Frontal cortex (tissue), 4 donors: ENCODE measurements at places on chromosomes 13 and 19. TPM values are rescaled to one million over a fixed set of nuclear protein-coding genes. Genes with fewer than 3 reads are reported as not detected.

GRCh38 chr19:38389957-38390924 is 1.7 kb downstream of the SPRED3 start:
- DNase-seq: no peak

DNA sequence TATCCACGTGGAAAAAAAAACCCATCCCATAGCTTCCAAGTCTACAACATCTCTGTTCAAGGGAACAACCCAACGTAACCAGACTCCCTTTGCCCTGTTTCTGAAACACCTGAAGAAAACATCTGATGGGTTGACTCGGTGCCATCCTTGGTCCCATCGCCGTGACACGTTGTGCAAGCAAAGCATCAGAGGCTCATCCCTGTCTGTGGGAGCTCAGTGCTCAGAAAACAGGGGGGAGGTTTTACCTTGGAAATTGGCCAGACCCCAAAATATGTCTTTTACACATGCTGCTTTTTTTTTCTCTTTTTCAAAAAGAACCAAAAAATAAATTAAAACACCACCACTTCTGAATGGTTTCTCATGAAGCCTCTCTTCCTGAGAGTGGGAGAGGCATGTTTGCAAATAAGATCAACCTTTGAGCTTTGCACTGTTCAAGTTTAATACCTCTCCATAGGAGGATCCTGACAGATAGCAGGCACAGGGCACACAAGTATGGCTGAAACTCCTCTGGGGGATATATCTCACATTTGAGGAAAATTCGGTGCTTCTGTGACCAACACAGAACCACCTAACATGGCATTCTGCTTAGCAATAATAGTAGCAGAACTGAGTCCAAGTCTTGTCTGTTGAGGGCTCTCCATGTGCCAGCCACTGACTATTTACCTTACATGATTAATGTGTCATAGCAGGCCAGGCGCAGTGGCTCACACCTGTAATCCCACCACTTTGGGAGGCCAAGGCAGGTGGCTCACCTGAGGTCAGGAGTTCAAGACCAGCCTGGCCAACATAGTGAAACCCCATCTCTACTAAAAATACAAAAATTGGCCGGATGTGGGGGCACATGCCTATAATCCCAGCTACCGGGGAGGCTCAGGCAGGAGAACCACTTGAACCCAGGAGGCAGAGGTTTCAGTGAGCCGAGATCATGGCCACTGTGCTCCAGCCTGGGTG is 7.0 kb upstream of the PVR start:
- no peak for DNase-seq

DNA sequence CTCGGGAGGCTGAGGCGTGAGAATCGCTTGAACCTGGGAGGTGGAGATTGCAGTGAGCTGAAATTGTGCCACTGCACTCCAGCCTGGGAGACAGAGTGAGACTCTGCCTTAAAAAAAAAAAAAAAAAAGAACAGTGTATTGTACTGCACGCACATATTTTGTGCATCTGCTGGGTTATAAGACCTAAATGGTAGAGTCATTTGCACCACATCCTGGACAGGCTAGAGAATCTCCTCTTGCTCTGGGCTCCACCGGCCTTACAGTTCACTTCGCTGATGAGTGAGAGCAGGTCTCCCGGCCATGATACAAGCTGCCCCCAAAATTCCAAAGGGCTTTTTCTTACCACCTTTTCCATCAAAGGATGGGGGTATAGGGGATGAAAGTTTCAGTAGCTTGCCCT is 7.2 kb upstream of the SAE1 start:
- DNase-seq: no peak

GRCh38 chr13:87661471-87661870 is 9.7 kb upstream of the SLITRK5 start:
- no peak for DNase-seq

DNA sequence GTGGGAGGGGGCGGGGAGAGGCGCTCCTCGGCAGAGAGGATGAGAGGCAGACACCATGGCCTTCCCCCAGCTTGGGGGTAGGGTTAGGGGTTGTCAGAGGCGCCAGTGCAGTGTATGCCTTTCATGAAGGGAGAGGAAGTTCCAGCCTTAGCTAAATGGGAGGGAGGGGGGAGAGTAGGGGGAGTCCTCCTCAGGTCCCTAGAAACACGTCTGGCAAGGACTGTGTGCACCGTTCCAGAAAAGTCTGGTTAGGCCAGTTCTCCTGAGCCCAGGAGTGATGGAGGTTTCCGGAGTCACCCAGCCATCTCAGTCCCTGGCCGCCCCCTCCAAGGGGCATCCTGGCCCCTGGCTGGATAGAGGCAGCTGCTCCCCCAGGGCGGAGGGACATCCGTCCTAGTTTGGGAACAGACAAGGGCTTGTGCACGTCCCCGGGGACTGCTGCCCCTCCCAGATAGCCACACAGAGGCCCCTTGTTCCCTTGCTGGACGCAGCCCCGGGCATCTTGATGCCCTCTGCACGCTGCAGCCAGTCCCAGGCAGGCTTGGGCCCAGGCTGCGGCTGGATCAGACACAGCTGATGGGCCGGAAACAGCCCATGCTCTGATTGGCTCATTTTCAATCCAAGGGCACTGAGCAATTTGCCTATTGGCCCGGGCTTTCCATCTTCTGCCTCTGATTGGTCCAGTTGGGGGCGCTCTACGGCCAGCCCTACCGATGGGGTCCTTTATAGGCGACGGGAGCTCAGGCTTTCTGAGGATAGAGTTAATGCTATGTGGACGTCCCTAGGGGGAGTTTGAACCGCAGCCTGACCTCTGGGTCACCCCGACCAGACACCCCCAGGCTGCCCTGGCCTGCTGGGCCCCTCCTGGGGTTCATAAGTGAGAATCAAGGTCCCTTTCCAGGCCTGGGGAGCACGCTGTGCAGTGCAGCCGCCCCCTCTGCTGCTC is 3.8 kb downstream of the S1PR2 start:
- peak; percentile 93 for DNase-seq

- DNase-seq: no peak
These were observed 24.3 kb downstream of the FGF21 start for GRCh38 chr19:48779636-48780035.

GRCh38 chr13:25227690-25228089 is 55.6 kb upstream of the AMER2 start:
- DNase-seq: no peak

The ARRDC5 gene
- not detected for total RNA-seq

The ZNF415 gene
- total RNA-seq: 23.6 TPM

The TUBA3C gene
- not detected for total RNA-seq

The ZNF790 gene
- 26.1 TPM for total RNA-seq

DNA sequence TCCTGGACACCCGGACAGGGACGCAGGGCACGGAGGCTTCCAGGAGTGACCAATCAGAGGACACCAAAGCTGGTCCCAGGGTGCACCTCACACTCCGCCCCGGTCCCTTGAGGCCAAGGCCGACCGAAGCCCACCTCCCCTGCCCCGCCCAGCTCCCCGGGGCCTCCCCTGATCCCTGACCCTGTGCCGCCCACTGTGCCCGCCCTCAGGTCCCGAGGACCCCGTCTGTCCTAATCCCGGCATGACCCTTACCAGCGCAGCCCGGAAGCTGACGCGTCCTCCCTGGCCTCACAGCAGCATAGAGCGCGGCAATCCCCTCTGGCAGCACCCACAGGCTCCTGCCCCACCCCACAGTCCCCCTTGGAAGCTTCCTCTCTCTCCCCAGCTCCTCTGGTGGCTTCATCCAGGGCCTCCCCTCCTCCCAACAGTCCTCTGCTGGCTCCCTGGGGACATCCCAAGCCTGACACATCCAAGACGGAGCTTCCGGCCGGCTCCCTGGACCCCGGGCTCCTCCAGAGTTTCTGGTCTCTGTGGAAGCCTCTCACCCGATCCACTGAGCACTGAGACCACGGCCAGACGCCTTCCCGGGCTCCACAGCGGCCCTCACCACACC is 7.4 kb upstream of the CDC34 start:
- DNase-seq: no peak

DNA sequence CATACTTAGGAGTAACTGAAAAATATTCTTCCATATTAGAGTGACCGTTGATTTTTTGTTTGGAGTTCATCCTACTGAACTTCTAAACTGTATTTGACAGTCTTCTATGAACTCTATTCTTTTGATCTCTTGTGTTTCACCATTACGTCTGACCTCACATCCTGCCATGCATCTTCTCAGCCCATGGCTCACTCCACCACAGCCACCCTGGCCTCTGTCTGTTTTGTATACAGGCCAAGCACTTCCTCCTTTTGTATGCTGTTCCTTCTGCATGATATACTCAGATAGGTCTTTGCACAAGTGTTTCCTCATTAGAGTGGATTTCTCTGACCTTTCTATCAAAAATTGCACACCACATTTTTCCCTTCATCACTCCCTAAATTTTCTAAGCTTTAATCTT is 119.9 kb downstream of the MAB21L1 start:
- no peak for DNase-seq

- DNase-seq: no peak
These were observed 59.2 kb upstream of the OLFM4 start for GRCh38 chr13:52969373-52969772.

- DNase-seq: no peak
These were observed 11.3 kb downstream of the DCAF15 start for GRCh38 chr19:13963603-13964105.
